ENCODE measurements at places on chromosomes 3 and 15. TPM values are rescaled to one million over a fixed set of nuclear protein-coding genes. Genes with fewer than 3 reads are reported as not detected.

MOBP gene
- total RNA-seq: not detected

MEX3B gene
- total RNA-seq: 6.7 TPM

GOLGA6D gene
- not detected for total RNA-seq

SLC15A2 gene
- total RNA-seq: 0.18 TPM

STAC gene
- 0.36 TPM for total RNA-seq

GPR27 gene
- total RNA-seq: not detected

LYZL4 gene
- total RNA-seq: not detected

TRPM1 gene
- total RNA-seq: 0.28 TPM

SLC12A6 gene
- total RNA-seq: 10.0 TPM

IMPG2 gene
- 0.18 TPM for total RNA-seq

CCR8 gene
- total RNA-seq: not detected

FBXW12 gene
- not detected for total RNA-seq

SUMF1 gene
- 25.0 TPM for total RNA-seq

SV2B gene
- not detected for total RNA-seq

PIERCE2 gene
- 0.36 TPM for total RNA-seq

MST1 gene
- total RNA-seq: 1.3 TPM

FETUB gene
- total RNA-seq: not detected

ERICH6 gene
- not detected for total RNA-seq

ANKUB1 gene
- not detected for total RNA-seq

ZNF80 gene
- total RNA-seq: not detected

GPR160 gene
- 0.28 TPM for total RNA-seq

GOLGA6L10 gene
- total RNA-seq: under 0.01 TPM

EPHB1 gene
- total RNA-seq: 0.36 TPM

HYKK gene
- 5.6 TPM for total RNA-seq

MYZAP gene
- not detected for total RNA-seq

MYL3 gene
- not detected for total RNA-seq
